RWPE1 (cell line): ENCODE measurements at places on chromosomes 4 and X.

DNA sequence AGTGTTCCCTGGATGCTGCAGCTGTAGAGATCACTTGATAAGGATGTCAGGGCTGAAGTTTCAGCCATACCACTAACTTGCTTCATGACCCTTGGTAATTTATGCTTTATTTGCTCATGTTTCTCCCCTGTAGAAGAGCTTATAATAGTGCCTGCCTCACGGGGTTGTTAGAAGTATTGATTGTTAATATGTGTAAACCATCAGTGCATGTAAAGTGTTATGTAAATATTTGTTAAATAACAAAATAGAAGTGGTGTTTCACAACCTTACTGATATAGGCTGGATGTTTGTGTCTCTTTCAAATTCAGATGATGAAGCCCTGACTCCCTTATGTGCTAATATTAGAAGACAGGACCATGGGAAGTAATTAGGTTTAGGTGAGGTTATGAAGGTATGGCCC is 1.5 kb upstream of the CXCL2 start:
- no peak for DNase-seq

GRCh38 chrX:145292218-145292617 is 44.9 kb downstream of the SPANXN1 start:
- DNase-seq: peak; percentile 3

DNA sequence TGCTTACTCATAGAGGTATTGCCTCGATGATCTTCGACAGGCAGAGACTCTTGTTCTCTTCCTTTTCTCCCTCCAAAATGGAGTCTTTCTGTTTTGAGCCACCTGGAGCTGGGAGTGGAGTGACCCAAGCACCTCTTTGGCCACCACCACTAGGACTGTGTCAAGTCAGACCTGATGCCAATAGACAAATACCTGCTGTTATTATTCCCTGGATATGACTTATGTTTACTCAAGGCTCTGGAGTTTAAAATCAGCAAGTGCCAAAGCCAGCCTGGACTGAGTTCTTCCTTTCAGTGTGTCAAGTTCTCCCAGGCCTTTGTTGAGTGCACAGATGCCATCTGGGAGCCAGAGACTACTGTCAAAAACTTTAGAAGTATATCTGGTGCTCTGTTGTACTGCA is 130.2 kb upstream of the SLC6A14 start:
- DNase-seq: no peak

- DNase-seq: no peak
Measured at GRCh38 chr4:55947254-55947882, 1.4 kb upstream of the CEP135 start.

DNA sequence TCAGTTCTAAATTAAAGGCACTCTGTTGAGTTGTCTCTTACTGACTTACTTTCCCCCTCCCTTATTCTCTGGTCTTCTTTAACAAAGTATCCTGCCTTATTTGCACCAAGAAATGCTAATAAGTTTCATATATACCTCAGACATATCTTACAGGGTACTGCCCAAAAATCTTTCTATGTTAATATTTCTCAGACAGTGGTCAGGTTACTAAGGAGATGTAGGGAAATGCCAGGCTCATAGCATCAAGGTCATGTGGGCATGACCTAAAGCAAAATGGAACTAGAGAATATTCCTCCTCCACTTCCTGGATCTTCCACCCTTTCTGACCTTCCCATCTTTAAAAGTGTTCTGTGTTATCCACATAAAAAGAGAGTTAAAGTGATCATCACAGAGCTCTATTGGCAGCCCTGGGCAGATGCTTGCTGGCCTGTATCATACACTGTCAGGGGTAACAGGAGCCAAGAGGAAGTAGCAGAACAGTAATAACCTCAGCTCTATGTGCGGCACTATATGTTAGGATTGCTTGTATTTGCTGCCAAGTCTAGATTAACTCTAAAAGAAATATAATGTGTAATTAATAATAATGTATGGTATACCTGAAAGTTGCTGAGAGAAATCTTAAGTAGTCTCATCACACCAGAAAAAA is 74.3 kb downstream of the IQCM start:
- no peak for DNase-seq
